ENCODE measurements at places on chromosomes 5 and 9.

GRCh38 chr9:72808446-72808768, 144.4 kb downstream of the ALDH1A1 start:
- no peak for DNase-seq

GRCh38 chr5:58143181-58143580, 316.7 kb downstream of the PLK2 start:
- no peak for DNase-seq

- no peak for DNase-seq
These were observed 66.0 kb upstream of the IRX4 start for GRCh38 chr5:1948663-1949191.

DNA sequence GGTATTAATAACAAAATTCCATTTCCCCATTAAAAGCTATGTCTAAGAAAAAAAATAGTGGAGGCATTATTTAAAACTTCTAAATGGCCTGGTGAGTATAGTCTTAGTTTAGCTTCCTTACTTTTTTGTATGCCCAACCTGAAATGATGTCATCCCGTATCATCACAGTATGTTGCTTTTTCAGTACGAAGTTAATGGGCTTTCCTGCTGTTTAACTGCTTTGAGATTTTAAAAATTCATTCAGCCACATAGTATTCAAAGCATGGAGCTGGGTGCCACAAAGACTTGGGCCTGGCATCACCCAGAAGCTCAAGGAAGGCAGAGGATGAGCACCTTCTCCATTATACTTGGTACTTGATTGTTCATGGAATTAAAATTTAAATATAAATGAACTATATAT, 7.4 kb downstream of the F2RL2 start:
- DNase-seq, result no peak

GRCh38 chr9:83355024-83355444, 183.2 kb downstream of the FRMD3 start:
- peak; percentile 79 for DNase-seq

DNA sequence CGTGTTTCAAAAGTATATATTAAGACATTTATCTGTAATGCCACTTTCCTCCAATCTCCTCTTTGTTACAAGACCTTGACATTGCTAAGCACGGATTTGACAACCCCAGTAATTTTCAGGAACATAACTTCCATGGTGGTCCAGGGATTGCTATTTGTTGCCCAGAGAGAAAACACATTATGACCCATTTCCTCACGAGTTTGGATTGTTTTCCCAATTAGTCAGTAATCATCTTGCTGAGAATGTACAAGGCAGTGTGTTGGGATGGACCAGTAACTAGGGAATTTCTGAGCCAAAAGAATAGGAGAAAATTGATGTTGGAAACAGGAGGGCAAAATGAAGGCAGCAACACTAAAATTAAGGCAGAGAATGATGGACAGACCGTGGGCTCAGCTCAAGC, 574.1 kb downstream of the EBF1 start:
- DNase-seq, result no peak

- DNase-seq, result peak; percentile 38
These were observed 37.3 kb downstream of the SPIN1 start for GRCh38 chr9:88425538-88425950.

DNA sequence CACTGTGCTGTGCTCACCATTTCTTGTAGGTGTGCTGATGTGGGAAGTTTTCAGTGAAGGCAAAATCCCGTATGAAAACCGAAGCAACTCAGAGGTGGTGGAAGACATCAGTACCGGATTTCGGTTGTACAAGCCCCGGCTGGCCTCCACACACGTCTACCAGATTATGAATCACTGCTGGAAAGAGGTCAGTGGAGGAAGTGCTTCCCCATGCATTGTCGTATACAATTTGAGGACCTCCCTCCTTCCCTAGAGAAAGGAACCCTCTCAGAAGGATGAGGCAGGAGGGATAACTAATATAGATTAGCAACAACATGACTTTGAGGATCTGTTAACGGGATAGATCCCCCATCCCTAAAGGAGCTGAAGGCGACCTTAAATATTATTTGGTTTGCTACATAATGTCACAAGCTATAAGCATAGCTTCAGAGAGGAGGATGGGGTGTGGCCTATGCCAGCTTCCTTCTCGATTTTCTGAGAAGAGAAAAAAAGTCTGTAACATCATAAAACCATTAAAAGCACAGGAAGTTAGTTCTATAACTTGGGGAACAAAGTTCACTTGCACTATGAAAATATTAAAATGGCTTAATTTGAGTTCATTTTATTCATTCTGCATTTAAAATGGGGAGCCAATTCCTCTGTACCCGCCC, 17.0 kb upstream of the CYFIP2 start:
- DNase-seq, result no peak

DNA sequence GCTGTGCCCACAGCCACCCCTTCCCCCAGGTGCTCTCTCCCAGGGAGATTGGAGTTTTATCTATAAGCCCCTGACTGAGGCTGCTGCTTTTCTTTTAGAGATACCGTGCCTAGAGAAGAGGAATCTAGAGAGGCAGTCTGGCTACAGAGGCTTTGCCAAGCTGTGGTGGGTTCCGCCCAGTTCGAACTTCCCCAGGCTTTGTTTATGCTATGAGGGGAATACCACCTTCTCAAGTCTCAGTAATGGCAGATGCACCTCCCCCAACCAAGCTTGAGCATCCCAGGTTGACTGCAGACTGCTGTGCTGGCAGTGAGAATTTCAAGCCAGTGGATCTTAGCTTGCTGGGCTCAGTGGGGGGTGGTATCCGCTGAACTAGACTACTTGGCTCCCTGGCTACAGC, 157.4 kb downstream of the CAAP1 start:
- DNase-seq, result no peak

- peak; percentile 96 for DNase-seq
These were observed 6.3 kb downstream of the EDIL3 start for GRCh38 chr5:84378420-84378819.

GRCh38 chr9:111023128-111023527, 15.1 kb downstream of the LPAR1 start:
- DNase-seq, result no peak

GRCh38 chr9:106757514-106757913, 105.5 kb upstream of the ZNF462 start:
- DNase-seq, result no peak

DNA sequence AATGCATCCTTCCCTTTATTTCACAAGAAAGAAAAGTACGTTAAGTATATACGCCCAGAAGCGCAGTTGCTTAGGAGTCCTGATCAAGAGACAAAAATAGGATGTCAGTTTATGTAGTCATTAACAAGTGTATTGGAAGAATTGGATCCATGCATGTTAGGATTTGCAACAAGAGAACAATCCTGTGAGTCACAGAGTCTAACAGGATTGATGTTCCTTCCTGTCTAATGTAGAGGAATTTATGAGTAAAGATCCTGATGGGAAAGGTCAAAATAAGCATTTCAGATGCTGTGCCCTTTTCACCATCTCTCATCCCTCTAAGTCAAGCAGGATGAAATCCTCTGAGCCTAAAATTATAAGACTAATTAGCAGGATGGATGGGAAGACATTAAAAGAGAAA, 406.0 kb upstream of the GRIA1 start:
- DNase-seq, result peak; percentile 27

DNA sequence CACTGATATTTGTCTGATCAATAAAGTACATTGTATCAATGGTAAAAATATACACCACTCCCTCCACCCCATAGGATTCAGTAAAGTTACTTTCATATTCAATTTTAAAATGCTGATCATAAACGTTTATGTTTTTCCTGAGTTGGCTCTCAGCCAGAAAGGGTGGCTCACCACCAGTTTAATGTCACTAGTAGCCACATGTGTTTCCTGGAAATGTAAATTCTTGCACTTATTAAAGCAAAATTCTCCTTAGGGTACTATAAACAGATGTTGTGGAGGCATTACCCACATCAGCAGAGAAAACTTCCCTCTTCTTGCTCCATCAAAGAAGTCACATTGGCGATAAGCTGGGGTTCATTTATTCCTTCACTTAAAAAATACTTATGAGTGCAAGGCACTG, 210.3 kb downstream of the SREK1 start:
- no peak for DNase-seq

DNA sequence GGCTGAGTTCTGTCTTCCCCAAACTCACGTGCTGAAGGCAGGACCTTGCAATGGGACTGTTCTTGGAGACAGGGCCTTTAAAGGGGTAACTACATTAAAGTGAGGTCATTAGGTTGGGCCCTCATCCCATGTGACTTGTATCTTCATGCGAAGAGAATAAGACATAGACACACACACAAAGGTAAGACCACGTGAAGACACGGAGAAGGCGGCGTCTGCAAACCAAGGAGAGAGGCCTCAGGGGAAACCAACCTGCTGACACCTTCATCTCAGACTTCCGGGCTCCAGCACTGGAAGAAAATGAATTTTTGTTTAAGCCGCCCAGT, 50.7 kb upstream of the KCNMB1 start:
- no peak for DNase-seq

- peak; percentile 48 for DNase-seq
These were observed 651.3 kb upstream of the MEF2C start for GRCh38 chr5:89534331-89534730.

DNA sequence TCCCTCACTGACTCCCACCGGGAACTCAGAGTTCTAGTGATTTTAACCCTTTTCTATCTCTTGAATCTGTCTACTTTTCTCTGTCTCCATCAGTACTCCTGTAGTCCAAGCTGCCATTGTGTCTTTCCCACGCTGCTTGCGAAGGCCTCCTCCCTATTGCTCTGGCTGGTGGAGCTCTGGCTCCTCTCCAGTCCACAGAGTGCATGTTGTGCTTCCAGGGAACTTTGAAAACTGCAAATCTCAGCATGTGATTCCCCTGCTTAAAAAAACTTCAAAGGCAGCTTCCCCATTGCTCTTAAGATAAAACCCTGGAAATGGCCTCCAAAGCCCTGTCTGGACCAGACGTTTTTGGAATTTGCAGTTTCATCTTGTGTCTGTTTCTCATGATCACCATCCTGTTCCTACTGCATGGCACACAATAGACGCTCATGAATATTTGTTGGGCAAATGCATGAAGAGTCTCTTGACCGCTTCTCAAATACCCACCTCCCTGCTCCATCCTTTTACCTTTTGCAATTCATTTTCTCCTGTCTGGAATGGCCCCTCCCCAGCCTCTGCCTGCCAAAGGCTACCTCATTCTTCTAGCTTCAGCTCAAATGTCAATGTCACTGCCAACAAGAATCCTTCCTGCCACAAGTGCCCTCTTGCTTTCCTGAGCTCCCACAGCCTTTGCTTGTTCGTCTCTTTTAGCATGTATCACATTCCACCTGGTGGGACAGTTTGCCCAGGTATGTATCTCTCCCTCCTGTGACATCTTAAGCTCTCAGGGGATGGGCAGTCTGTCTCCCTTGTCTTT, 293.2 kb downstream of the ARHGAP26 start:
- DNase-seq, result no peak

- no peak for DNase-seq
These were observed 218.8 kb downstream of the MCTP1 start for GRCh38 chr5:95066048-95066447.

- no peak for DNase-seq
These were observed 1.5 kb upstream of the PHF19 start for GRCh38 chr9:120878188-120879130.

- no peak for DNase-seq
These were observed at the start of gene CCL27 for GRCh38 chr9:34662526-34663302. Gene CCL27, minus strand, starts transcription at chr9:34662657. Its CDS starts 24 bp downstream, at chr9:34662633.

Measured in fibroblast of skin of abdomen (primary cell).